ENCODE measurements at places on chromosomes 6 and 20.

GRCh38 chr6:72741083-72741482 lies 119.2 kb downstream of the KCNQ5 start:
- no peak for DNase-seq

- no peak for DNase-seq
Measured at GRCh38 chr20:3092611-3093379, 8.3 kb upstream of the AVP start.

GRCh38 chr6:53986721-53987521 lies 124.3 kb upstream of the MLIP start:
- DNase-seq, result no peak

DNA sequence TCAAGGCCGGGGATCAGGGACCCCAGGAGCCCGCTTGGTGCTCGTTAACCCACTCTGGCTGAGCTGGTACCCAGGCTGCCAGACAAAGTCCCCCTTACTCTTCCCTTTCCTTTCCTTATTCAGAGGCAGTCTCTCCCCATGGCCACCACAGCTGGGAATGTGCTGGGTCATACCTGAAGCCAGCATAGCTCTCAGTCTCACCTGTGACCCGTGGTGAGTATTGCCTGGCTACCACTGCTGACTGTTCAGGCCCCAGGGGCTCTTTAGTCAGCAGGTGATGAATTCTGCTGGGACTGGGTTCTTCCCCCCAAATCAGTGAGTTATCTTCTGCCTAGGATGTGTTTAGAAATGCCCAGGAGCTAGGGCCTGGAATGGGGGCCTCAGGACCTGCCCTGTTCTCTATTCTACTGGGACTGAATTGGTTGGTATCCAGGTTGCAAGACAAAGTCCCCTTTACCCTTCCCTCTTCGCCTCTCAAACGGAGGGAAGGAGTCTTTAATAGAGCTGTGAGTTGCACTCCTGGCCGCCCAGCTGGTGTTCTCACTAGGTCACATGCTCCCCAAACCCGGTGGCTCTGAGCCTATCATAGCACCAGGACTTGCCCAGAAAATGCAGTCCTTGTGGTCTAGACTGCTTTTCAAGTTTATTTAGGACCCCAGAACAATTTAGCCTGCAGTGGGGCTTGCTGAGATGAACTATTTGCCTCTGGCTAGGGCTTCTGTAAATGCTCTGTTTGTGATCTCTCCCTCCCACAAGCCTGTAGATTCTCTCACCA lies 64.6 kb downstream of the MYO6 start:
- no peak for DNase-seq

DNA sequence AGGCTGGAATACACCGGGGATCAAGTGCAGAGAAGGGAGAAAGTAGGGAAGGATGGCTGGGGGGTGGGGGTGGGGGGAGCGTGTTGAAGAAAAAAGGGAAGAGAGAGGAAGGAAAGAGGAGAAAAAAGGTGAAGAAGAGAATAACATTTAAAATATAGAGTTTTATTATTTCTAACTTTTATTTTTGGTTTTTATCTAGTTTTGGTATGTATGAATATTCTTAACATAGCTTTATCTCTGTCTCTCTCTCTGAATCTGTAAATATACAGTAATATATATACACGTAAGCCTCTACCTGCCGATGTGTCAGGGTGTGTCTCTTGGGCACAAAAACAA lies 30.0 kb downstream of the HLA-F start:
- no peak for DNase-seq

DNA sequence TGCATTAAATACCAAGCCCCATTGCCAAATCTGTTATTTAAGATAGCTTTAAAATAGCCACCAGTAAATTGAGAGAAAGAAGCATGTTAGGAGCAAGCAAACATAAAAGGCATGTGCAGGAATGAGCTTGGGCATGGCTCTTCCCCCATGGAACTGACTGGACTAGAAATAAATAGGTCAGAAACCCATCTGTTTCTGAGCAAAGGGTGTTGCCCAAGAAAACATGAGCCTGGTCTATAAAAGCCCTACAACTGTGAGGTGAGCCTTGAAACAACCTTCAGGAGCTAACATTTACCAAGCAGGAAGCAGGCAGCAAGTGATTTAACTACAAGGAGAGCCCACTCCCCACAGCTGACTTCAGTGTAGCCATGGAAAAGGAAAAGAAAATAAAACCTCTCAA lies 126.3 kb downstream of the C6orf118 start:
- no peak for DNase-seq

DNA sequence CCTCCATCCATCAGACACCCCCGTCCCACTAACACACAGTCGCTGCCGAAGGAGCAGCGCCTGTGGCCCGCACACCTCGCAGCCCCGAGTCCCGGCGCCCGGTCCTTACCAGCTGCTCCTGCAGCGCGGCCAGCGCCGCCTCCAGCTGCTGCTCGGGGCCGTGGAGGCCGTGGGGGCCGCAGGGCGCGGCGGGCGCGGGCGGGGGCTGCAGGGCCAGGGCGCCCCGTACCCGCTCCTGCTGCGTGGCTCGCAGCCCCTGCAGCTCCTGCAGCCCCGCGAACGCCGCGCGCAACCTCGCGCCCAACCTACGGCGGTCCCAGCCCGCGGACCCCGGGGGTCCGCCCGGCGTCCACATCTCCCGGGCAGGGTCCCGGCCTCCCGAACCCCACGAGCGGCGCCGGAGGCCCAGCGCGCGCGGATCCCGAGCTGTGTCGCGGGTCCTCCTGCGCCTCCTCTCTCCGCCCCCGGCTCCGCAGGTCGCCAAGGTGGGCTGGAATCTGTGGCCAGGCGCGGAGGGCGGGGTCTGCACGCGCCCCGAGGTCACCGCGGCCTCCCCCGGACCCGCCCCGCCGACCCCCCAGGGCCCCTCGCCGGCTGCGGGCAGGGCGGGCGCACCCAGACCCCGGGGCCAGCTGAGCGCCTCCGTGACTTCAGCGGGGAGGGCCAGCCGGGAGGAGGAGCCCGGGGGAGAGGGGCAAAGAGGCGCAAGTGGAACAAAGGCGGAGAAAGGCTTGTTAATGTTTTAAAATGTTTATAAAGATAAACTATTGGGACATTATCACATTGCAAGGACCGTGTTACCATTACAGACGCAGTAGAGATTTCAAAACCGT lies at the start of gene DACT2:
DACT2 (minus strand) TSS at position 499 of the 833 bp plus-strand sequence; CDS start at position 355, 144 bp downstream.
- DNase-seq, result no peak

DNA sequence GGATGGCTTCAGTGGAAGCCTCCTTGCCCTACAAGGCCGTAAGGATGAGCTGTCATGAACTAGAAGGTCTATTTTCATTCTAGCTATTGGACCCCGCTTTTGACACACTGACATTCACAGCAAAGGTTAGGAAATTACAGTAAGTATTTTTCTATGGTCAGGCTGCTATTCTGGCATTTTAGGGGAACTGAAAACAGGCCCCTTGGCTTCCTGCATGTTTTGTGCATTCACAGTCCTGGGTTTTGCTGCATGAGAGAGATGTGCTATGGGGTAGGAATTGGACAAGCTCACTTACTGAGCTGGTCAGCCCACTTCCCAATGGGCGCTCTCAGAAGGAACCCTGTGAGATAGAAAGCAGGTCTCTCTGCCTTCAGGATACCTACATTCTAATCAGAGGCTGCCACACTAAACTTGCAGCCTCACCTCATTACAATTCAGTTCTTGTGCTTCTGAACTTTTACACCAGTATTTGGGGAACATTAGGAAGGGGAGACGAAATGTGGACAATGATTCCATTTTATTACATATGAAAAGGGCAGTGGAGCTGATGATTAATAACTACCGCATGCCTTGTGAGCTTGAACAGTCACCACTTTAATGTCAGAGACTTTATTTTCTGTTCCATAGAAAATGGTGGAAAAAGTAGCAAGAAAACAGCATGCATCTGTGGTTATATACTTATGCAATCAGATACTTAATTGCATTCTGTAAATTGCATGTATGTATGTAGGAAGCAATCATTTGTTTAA lies 86.6 kb upstream of the TAB2 start:
- no peak for DNase-seq

GRCh38 chr20:21944227-21944626 lies 238.8 kb downstream of the PAX1 start:
- DNase-seq, result no peak

- DNase-seq, result no peak
Measured at GRCh38 chr20:17999566-17999965, 30.7 kb downstream of the MGME1 start.

GRCh38 chr20:44025756-44026155 lies 111.1 kb downstream of the TOX2 start:
- DNase-seq, result no peak

- DNase-seq, result no peak
Measured at GRCh38 chr20:54134445-54135220, 39.2 kb downstream of the CYP24A1 start.

DNA sequence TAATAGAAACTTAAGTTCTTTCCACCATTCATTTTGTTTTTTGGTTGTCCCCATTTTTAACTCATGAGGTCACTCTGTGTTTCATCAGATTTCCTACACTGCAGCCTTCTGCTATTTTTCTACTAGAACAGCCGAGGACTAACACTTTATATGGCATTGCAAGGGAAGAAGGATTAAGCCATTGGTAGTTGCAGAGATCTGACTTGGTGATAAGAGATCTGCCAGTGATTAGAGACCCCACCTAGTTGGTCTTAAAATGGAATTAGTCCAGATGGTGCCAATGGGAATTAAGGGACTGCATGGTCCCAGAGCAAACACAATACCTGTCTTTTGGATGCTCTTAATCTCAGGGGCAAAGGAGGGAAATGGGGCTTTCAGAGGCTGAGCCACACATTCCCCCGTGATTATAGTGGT lies 125.5 kb upstream of the TMEM170B start:
- no peak for DNase-seq

DNA sequence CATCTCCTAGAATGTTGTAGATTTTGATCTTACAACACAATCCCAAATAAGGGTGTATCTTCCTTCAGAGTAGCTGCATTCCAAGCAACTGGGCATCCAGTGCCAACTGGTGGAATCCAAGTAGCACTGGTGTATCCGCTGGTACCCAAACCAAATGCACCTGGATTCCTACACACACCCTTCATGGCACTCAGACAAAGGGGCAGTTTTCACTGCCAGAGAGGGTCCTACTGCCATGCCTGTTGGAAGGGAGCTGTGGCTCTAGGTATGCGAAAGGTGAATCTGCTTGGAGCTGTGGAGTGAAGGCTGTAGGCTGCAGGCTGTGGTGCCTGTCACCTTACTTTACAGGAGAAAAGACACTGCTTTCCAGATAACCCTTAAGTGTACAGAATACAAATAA lies 17.0 kb upstream of the CLDN20 start:
- no peak for DNase-seq

GRCh38 chr6:57250348-57250747 lies 28.2 kb upstream of the RAB23 start:
- no peak for DNase-seq

DNA sequence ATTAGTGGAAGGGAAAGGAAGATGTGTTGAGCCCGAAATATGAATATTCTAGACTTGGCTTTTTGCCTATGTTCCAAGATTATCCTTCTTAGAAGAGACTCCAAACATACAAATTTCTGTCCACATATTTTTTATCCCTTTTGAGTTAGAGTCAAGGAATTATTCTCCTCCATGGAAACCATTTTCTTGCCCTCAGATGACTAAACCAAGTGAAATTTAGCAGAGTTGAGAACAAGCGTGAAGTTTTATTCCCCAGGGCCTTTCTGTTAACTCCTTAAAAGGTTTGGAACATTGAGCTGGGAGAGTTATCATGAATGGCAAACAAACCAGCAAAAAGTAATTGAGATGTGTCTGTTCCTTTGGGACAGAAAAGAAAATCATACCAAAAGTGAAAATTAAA lies 286.1 kb upstream of the PLCB4 start:
- DNase-seq, result no peak

GRCh38 chr6:42135722-42136121 lies 6.7 kb downstream of the C6orf132 start:
- no peak for DNase-seq

- no peak for DNase-seq
Measured at GRCh38 chr20:43662943-43663655, 3.8 kb upstream of the MYBL2 start.

DNA sequence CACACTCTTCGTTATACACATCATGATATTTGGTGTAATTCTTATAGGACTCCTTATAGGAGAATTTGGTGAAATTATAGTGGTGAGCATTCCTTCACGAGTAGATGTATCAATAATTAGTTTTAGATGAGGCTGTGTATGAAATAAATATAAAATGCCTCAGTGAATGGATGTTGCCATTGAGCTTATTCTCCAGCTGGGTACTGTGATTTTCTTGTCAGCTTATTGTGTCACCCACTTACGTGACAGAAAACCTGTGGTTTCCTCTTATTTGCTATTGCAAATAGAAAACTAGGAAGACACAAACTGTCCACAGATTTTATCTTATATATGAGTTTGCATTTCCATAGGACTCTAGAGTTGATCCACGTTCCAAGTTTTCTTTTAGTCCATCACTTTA lies 439.9 kb upstream of the RNF217 start:
- no peak for DNase-seq

DNA sequence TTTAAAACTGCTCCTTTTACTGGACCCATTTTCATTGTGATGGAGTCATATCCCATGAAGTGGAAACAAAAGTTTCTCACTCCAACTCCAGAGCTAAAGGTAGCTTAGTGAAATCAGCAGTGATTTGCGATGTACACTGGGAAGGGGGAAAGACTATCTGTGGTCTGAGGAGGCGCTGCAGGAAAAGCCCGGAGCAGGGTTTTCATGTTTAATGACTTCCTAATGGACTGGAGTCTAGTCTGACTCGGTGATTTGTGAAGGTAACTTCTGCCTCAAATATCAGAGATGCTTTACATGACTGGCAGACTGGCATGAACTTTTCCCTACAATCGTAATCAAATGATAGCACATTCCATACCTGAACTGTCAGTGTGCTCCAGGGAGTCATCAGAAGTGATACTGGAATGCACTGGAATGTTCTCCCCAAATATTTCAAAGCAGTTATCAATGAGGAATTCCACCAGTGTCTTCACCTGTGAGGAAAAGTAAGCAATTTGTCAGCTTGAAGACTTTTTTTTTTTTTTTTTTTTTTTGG lies 7.0 kb downstream of the TAGAP start:
- DNase-seq, result no peak

GRCh38 chr6:146946559-146946958 lies 257.7 kb upstream of the STXBP5 start:
- no peak for DNase-seq

- DNase-seq, result no peak
Measured at GRCh38 chr20:25382704-25383370, 7.8 kb downstream of the ABHD12 start.

- no peak for DNase-seq
Measured at GRCh38 chr6:136079701-136080565, 170.2 kb downstream of the MTFR2 start.

- DNase-seq, result no peak
Measured at GRCh38 chr20:57546956-57547649, 13.8 kb upstream of the PCK1 start.

GRCh38 chr20:4483486-4483885 lies 238.2 kb upstream of the PRND start:
- no peak for DNase-seq

Measured in kidney epithelial cell (primary cell).